ENCODE measurements at places on chromosomes 7 and 10.

- no peak for DNase-seq
These were observed 1.8 kb downstream of the BMI1 start for GRCh38 chr10:22322641-22323160.

GRCh38 chr7:128887169-128888038 lies 23.1 kb downstream of the KCP start:
- DNase-seq = no peak

GRCh38 chr10:117805139-117805538 lies 241.6 kb downstream of the RAB11FIP2 start:
- no peak for DNase-seq

- no peak for DNase-seq
These were observed 23.8 kb upstream of the SFTPA1 start for GRCh38 chr10:79586933-79587332.

GRCh38 chr7:127619681-127620405 lies 1.9 kb upstream of the PAX4 start:
- no peak for DNase-seq

DNA sequence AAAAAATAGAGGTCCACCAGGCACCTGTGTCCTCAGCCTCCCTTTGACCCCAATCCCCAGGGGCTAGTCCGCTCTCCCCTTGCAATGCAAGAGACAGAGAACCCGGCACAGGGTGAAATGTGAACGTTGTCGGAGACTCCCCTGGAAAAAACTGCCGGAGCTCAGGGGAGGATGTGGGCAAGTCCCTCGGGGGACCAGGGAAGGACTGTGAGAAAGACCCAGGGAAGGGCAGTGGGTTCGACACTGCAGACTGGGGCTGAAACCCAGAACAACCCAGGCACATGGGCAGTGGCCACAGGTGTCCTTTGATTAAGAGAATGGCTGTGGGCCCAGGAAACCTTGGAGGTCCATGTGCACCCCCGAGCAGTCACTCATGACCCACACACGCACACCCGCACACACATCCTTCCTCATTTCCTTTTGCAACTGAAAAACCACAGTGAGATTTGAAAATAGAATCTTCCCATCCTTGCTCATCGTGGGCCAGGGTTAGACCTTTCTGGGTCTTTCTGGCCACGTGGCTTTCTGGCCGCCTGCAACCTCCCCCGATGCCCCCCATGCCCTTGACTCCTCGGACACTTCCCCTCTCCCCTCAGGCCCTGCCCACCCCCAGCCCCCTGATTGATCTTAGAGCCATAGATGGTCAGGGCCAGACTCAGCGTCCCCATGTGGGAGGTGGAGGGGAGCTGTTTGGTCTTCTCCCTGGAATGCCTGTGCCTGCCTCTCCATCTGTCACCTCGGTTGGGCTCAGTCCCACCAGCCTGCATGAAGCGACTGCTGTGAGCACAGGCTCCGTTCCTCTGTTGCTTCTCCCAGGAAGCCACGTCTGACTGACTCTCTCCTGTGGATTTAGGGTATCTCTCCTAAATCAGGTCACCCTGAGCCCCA lies 7.9 kb downstream of the LAT2 start:
- no peak for DNase-seq

DNA sequence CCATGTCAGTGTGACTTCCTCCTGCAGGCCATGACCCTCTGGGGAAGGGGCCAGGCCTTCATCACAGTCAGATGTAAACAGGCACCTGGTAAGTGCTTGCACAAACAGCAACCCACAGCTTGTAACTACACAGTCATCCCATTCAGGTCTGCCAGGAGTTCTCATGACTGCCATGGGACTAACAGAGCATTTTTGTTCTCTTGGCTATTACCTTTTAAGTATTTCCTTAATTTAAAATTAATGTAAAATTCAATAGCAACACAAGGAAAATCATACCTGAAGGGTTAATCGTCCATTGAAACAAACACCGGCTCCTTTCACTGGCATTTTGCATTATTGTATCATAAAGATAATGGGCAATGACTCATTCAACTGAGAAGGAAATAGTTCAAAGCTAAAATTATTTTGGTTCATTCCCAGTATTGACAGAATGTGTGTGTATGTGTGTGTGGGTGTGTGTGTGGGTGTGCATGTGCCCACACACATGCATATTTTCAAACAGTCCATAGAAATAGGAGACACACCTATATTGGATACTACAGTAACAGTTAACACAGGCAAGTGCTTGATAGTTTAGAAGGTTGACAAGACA lies 307.9 kb downstream of the WDR11 start:
- DNase-seq = no peak

- no peak for DNase-seq
These were observed 205.3 kb upstream of the GALNT17 start for GRCh38 chr7:70926666-70927065.

- no peak for DNase-seq
These were observed 115.1 kb upstream of the RET start for GRCh38 chr10:42961796-42962109.

DNA sequence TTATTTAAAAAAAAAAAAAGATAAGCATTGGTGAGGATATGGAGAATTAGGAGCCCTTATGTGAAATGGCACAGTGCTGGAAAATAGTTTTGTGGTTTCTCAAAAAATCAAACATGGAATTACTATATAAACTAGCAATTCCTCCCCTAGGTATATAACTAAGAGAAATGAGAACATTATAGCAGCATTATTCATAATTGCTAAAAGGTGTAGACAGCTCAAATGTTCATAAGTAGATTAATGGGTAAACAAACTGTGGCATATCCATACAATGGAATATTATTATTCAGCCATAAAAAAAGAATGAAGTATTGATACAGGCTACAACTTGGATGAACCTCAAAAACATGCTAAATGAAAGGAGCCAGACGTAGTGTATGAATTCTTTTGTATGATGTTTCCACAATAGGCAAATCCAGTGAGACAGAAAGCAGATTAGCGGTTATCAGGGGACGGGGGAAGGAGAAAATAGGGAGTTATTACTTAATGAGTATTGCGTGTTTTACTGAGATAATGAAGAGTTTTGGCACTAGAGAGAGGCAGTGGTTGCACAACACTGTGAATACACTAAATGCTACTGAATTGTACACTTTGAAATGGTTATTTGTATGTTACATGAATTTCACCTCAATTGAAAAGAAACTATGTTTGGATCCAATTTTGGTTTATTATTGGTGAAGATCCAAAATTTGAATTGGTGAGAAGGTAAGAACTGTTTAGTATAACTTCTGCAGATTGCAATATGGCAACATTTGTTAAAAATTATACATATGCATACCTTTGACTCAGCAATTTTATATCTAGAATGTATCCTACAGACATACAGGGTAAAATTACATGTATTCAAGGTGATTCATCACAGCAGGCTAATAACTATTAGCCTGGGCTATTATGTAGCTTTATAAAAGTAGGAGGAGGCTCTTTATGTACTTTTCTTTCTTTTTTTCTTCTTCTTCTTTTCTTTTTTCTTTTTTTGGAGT lies 69.7 kb downstream of the VCL start:
- DNase-seq = no peak

DNA sequence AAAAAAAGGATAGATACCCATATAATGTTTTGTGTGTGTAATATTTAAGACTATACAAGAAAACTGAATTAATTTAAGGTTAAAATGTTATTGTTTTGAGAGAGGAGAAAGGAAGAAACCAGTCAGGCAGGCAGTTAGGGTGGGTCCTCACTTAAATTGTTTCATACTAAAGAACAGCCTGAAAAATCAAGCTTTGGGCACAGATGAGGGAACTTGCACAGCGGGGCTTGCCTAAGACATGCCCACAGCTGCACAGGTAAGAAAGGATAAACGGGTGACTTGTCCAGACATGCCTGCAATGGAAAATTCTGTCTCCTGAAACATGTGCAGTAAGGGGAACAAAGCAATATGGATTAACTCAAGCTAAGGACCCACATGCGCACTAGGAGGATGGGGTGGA lies 158.4 kb downstream of the BBS9 start:
- no peak for DNase-seq

GRCh38 chr10:104336821-104337467 lies 1.3 kb downstream of the ITPRIP start:
- DNase-seq = peak; percentile 26

GRCh38 chr10:75399461-75400162 lies 2.0 kb downstream of the ZNF503 start:
- peak; percentile 78 for DNase-seq

DNA sequence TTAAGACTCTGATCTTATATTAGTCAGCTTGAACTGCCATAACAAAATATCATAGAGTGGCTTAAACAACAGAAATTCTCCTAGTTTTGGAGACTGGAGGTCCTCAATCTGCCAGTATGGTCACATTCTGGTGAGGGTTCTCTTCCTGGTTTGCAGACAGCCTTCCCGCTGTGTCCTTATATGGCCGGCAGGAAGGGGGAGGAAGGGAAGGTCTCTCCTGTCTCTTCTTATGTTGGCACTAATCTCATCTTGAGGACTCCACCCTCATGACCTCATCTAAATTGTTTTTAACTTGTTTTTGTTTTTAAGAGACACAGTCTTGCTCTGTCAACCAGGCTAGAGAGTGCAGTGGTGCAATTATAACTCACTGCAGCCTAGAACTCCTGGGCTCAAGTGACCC lies 53.1 kb downstream of the VPS41 start:
- no peak for DNase-seq

DNA sequence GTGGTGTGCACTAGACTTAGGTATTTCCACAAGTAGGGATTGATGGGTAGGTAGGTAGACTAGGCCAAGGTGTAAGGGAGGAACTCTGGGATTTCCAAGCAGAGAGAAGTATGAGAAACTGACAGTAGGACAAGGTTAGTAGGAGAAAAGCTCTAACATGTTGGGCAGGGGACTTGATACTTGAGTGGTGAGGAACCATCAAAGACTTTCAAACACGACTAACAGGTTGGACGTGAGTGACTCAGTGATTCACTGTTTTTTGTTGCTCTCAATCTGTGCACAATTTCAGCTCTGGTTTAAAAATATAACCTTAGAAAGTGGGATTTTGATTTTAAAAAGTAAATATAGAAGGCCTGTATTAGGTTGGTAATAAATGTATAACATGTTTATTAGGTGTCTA lies 44.4 kb downstream of the KLHDC10 start:
- no peak for DNase-seq

GRCh38 chr10:58758321-58758720 lies 245.6 kb downstream of the BICC1 start:
- DNase-seq = no peak

DNA sequence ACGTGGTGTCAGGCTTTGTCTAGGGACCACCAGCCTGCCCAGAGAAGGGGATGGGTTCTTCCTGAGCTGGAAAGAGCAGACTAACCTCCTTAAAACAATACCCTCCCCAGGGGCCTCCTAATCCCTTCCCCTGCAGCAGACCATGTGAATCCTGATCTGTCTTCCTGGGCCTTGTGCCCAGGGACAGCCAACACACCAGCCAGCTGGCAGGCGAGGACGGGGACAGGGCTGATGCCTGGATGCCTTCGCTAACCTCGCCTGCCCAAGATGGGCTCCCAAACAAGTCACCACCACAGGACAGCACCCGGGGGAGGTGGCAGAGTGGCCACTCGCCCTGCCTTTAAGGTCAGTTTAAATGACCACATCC lies 17.6 kb downstream of the PODXL start:
- no peak for DNase-seq

DNA sequence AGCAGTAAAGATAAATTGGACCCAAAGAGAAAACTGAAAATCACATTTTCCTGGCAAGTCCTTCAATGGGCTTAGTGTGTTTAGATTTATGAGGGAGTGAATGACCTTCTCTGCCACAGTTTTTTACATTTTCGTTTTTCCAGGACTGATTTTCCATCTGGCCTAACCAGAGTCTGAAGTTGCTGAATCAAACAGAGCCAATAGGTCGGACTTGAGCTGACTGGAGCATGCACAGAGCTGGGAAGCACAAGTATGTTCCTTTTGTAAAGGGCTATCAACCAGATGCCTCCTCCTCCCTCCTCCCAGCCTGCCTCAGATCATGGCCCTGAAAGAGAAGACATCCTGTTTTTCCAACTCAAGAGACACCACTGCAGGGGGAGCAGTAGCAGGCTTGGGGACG lies 126.0 kb upstream of the ANKRD1 start:
- no peak for DNase-seq

DNA sequence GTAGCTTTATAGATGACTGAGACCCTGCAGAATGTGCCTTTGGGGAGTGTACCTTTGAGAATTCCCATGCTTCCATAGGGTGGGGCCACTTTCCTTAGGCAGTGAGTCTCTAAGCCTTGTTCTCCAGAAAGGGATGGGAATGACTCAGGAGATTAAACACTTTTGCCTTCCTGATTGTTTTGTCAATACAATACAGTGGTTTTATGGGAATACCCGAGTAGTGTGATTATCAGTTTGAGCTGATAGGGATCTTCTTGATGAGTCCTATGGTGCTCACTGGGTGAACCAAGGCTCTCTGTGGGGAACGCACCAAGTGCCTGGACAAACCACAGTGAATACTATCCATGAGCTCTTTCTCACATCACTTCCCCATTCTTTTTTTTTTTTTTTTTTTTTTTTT lies 6.3 kb downstream of the MYOF start:
- DNase-seq = peak; percentile 85

DNA sequence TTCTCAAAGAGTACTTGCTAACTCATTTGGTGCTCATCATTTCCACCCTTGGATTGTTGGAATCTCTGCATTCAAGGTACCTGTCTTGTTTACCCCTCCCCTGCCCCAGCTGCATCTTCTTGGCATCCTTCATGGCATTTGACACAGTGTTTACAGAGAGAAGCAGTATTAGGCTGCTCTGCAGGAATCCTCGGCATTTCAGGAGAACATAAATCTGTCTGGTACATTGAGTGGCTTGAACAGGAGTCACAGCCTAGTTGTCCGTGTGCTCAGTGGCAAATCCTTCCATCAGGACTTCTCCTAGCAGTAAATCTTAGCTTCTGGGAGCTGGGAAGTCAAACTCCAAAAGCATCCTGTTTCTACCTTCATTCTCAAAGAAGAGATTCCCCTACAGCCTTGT lies 136.8 kb upstream of the YAE1 start:
- DNase-seq = no peak

GRCh38 chr7:19470031-19470430 lies 238.8 kb downstream of the POLR1F start:
- peak; percentile 35 for DNase-seq

- DNase-seq = peak; percentile 36
These were observed 15.6 kb downstream of the SEC23IP start for GRCh38 chr10:119908166-119908565.

DNA sequence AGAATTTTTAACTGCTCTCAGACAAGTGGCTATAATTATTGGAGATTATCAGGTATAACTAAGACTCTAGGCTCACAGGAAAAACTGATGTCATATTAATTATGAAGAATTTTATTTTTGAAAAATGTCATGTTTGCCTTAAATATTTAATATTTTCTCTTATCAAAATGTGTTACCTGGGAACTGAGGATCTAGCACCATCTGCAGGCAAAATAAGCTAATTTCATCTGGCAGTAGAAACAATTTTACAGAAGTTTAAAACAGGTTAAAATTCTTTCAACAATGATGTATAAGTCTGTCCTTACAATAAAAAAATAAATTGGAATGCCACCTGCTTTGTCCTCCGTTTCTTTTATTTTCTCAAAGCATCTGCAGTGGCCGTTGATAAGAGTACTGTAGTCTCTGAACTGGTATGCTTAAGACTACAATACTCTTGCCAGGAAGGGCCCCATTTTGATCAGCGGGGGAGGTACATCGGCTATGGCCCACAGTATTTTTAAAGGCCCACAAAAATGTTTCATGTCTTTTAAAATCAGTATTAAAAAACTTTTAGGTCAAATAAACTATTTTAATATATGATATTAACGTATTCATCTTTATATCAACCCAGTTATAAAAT lies 81.3 kb downstream of the VWDE start:
- DNase-seq = peak; percentile 23
